ENCODE measurements at places on chromosomes 12 and 14.

GRCh38 chr12:122643207-122643805 lies 59.9 kb downstream of the HCAR2 start:
- no peak for DNase-seq

DNA sequence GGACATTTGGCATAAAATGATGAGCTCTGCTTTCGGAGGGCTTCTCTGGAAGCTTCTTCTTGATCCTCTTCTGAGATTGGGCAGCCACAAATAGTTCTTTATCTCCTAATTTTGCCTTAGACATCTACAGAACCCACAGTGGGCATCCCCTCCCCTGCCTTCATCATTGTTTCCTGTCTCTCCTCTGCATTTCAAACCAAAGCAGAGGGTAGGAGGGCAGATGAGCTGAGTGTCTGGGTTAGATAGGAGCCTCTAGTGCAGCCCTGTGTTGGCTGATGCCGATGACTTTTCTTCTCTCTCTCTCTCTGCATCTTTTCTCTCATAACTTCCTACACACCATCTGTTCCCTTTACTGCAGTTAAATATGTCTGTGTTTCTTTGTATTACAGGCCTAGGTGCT lies 8.5 kb upstream of the IL26 start:
- no peak for DNase-seq

GRCh38 chr14:27881063-27881462 lies 885.5 kb upstream of the FOXG1 start:
- no peak for DNase-seq

GRCh38 chr14:101584055-101584859 lies 23.0 kb downstream of the DIO3 start:
- DNase-seq: peak; percentile 87

- no peak for DNase-seq
Observed at GRCh38 chr14:89269404-89269803, 147.6 kb downstream of the FOXN3 start.

DNA sequence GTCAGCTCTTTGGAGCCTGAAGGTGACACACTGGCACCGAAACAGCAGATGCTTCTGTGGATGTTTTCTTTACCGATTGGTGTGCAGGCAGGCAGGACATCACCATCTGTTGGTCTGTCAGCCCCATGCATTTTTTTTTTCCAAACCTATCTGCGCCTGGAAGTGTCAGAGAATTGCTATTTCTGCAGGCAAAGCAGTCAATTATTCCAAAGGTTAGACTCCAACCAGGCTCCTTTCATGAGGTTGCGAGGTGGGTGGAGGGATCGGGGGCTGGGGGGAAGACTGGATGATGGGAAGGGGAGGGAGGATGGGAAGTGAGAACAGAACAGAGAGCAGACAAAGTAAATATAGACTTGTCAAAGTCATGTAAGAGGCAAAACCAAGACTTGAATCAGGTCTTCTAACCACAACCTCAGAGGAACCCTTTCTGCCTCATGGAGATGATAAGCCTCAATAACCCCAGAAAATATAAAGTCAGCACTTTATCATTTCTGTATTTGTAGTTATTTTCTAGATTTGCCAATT lies 117.7 kb downstream of the OTOGL start:
- no peak for DNase-seq

GRCh38 chr12:58576916-58577315 lies 343.4 kb downstream of the LRIG3 start:
- no peak for DNase-seq
